ENCODE measurements at places on chromosomes 11 and 22.

DNA sequence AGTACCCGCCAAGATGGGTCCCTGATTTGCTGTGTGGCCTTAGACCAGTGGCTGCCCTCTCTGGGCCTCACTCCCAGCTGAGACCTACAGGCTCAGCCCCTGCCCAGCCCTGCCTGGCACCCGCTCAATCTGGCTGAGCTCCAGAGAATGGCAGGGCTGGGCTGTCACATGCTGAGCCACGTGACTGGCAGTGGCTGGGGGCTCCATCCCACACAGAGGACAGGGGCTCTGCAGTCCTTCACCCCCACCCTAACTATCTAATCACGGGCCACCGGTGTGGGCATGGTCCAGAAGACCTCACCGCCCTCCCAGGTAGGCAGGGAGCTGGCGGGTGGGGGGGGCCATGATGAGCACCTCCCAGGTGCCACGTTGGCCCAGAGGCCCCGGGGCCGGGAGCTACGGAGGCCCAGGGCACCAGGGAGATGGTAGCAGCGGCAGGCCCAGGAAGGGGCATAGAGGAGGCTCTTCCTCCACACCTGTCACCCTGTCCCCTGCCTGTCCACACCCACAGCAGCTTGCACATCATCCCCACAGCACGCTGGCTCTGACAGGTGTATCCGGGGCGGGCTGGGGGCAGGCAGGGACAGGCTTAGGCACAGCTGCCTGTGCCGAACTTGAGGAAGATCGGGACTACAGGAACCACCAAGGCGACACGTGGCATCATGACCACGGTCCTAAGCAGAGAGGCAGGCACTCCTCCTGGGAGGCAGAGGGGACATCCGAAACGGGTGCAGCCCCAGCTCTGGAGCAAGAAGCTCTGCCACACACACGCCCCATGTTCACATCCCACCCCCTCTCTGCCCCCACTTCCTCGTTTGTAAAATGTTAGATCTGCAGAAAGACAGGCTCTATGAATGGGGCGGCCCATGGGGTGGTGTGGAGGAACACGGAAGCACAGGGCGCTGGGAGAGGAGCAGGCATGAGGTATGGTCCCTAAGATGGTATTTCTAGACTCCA lies 1.5 kb upstream of the ALDH3B1 start:
- no peak for DNase-seq

- no peak for DNase-seq
Observed at GRCh38 chr11:119672597-119672996, 56.4 kb downstream of the NECTIN1 start.

DNA sequence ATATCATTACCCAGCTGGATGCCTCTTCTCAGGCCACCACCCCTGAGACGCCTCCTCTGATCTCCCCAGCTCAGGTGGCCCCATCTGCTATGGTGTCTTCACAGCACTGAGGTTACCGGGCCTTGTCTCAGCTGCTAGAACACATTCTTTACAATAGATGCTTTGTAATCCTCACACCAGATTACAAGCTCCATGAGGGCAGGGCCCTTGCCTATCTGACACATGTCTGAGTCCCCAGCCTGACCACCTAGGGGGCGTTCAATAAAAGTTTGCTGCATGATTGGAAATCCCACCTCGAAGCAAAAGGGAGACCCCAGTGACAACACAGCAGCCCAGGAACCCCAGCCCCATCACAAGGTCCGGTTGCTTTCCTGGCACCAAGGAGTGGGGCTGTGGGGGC lies 2.0 kb downstream of the MACROD1 start:
- DNase-seq, result no peak

DNA sequence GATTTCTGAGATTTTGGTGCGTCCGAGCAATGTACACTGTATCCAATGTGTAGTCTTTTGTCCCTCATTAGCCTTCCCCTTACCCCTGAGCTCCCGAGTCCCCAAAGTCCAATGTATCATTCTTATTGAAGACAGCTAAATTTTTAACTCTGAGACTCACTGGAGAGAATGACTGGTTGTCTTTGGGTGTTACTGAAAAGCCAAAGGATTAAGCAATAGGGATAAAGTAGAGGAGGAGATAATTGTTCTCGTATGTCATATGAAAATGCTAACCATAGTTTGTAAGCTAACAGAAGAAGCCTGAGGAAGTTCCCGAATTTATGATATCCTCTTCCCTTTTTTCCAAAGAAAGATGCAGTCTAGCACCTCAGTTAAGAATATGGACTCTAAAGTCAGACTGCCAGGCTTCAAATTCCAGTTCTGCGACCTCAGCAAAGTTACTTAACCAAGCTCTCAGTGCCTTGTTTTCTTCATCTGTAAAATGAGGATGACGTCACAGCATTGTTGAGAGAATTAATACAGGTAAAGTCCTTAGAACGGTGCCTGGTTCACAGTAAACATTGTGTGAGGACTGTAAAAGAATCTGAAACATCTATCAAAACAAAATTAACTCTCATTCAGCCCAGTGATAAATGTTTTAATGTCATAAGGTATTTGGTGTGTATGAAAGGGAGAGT lies 1.6 kb upstream of the MSANTD2 start:
- DNase-seq, result no peak

DNA sequence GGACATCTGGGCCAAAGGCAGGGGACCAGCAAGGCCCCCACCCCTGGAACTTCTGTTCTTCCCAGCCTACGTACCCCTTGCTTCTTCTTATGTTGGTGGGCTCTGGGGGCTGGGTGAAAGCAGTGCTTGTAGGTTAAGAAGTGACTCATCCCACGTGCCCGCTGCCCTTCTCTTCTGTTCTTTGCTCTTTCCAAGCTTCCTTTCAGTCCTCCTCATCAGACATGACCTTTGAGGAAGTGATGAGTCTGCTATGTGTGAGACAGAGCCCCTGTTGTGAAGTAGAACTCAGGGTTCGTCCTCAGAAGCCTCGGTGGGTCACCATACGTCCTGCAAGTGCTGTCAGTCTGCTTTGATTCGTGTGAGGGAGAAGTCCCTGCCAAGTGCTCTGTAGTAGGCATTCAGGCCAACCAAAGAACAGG lies 12.7 kb downstream of the MED15 start:
- no peak for DNase-seq

DNA sequence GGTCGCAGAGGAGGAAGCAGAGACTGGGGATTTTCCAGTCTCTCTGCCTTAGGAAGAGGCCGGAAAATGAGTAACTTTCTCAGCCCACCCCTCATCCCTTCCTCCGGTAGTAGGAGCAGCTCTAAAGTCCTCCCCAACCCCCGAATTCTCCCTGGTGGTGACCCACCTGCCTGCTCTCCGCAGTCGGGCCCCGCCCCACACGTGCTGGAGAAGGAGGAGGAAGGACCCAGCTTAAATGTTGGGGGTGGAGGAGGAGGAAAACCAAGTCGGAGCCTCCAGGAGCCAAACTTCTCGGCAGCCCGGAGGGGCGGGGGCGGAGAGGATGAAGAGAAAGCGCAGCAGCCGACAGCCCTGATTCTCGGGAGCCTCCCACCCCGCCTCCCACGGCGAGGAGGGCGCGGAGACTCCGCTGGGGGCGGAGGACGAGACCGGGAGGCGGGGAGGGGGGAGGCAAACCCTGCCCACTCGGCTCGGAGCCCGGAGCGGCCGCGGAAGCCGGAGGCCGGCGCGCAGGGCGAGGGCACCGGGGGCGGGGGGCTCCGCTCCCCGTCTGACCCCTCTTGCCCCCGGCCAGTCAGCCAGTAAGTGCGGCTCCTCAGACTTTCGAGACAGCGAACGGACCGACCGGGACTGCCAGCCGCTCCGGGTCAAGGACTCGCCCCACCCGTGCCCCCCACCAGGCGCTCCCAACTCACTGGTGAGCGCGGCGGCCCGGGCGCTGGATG lies at the start of gene TPBGL:
Gene TPBGL, plus strand, starts transcription at position 464 of the 725 bp plus-strand sequence. CDS start 276 bp downstream, outside the sequence.
- DNase-seq, result peak; percentile 34

- DNase-seq, result no peak
Observed at GRCh38 chr22:39994566-39995392, at the start of gene FAM83F. Gene FAM83F (plus strand): TSS chr22:39994954. CDS start chr22:39995043, 89 bp downstream.

- DNase-seq, result no peak
Observed at GRCh38 chr22:43539572-43540528, 128.0 kb downstream of the MPPED1 start.

DNA sequence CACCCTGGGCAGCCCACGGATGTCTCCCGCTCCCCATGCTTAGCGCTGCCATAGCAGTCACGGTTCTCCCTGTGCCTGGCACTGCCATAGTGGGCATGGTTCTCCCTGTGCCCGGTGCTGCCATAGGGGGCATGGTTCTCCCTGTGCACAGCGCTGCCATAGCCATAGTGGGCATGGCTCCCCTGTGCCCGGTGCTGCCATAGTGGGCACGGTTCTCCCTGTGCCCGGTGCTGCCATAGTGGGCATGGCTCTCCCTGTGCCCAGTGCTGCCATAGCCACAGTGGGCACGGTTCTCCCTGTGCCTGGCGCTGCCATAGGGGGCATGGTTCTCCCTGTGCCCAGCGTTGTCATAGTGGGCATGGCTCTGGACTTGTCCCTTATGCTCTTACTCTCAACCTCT lies 19.9 kb upstream of the ARAP1 start:
- DNase-seq, result no peak

- DNase-seq, result no peak
Observed at GRCh38 chr11:64786308-64786707, 8.0 kb upstream of the SF1 start.

DNA sequence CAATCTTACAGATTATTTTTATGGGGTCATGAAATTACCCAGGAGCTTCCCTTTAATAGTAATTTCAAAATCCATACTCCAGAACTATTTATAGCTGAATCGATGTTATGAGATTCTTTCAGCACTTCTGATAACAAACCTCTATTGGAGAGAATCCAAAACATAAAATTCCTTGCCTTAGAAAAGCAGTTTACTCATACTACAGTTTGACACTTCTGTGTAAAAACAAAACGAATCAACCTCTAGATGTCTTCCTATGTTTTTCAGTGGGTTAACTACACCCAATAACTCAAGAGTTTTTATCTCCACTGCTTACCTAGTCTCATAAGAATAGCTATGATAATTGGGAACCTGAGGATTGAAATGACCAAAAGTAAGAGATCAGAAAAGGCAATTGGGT lies 35.6 kb downstream of the KIF18A start:
- no peak for DNase-seq

DNA sequence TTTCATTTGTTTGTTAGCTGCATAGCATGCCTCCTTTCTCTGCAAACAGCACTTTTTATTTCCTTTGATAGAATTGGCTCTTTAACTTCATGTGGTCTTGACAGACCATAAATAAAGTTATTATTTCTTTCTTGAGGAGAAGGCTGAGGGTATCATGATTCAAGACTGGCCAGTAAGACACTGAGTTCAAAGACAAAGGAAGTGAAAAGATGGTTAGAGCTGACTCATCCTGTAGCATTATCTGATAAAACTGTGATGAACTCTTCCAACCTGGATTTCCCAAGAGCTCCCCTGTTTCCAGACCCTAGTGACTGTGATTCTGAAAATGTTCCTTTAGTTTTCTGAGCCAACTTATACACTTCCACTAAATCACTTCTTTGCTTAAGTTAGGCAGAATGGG lies 179.3 kb upstream of the FAT3 start:
- DNase-seq, result no peak

DNA sequence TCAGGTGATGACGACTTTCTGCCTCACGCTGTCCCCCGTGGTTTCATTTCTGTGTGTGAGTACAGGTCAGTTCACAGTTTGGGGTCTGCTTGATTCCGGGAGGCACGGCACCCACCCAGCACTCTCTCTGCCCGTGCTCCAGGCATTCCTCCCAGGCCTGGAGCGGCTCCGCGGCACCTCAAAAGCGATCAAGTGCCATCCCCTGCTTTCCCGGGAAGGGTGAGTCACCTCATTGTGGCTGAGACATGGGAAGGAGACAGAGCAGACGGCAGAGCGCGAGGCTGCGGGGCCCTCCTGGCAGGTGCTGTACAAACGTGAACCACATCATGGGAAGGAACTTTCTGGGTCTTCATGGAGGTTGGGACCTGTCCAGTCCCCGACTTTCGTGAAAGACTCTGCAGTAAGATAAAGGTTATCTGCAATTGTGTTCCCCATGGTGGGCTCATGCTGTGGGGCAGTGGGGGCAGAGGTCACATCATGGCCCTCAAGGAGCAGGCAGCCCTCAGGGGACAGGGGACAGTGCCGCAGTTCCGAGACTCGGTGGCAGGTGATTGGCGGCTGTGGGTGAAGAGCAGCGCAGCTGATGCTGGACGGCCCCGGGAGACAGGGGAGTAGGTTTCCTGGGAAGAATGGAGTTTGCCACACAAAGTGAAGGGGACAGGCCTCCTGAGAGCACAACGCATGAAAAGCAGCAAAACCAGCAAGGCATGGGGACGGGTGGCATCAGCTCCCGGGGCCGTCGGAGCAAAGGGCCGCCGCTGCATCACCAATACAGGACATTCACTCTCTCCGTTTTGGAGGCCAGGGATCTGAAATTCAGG lies 65.3 kb downstream of the CELSR1 start:
- no peak for DNase-seq

DNA sequence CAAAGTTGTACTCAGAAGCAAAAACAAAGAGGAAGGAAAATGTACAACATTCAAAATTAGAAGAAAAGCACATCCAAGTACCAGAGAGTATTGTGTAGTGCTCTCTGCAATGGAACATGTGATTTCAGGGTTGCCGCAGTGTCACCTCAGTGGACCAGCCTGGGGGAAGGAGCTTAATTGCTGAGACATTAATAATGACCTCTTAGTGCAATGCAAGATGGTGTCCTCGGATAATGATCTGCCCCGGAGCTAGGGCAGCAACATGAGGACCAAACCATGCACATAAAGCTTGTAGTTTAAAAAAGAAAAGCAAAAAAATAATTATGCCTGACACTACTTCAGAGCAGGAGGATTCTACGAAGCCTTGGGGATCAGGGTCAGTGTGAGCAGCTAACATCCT lies 11.3 kb upstream of the JHY start:
- no peak for DNase-seq

DNA sequence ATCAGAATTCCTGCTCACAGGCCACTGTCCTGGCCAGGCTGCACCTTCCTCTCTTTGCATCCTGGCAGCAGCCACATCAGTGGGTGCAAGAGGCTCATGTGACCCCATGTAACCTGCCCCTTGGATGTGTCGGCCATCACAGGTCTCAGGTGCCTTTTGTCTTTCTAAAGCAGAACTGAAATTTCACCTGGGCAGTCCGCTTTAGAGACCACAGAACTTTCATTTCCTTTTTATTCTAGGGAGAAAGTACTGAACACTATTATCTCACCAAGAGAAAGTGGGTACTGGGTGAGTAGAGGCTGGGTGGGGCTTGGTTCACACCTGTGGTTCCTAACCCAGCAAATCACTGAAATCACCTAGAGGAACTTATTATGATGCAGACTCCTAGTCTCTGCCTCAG lies 51.7 kb upstream of the NUP160 start:
- DNase-seq, result no peak

- no peak for DNase-seq
Observed at GRCh38 chr22:22938672-22939587, 51.3 kb downstream of the IGLL5 start.
